NCI-H2171 treated with DMSO at 0.1 percent for 48 hours (cell line): ENCODE measurements at places on chromosomes 12 and 14.

DNA sequence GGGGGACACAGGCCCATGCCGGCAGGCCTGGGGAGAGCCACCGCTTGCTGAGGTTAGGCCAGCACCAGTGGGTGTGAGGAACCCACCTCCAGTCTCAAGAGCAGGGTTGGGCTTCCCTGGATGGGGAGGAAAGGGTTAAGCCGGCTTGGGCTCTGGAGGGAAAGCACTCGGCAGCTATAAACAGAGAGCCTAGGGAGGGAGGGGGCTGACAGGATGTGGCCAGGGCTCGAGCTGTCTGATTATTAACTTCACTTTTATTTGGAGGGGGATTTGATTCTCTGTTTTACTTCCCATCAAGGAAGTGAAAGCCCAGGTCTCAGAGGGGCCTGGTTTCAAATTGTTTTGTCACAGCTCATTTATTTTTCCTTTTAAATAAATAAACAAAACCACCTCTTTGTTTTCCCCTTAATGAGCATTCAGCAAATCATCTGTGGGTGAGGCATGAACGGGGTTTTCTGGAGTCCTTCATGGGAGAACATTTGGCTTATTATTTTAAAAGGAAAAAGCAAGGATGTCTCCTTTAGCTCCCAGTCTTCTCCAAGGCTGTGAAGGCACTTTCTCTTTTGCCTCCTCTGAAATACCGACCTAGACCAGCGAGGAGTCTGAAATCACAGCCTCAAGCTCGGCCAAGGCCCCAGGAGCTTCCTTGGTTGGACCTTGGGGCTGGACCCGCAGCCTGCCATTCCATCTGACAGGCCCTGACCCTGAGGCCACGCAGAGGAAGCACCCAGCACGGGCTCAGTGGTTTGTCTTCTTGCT is 21.9 kb upstream of the ZFP36L1 start:
- DNase-seq: no peak

DNA sequence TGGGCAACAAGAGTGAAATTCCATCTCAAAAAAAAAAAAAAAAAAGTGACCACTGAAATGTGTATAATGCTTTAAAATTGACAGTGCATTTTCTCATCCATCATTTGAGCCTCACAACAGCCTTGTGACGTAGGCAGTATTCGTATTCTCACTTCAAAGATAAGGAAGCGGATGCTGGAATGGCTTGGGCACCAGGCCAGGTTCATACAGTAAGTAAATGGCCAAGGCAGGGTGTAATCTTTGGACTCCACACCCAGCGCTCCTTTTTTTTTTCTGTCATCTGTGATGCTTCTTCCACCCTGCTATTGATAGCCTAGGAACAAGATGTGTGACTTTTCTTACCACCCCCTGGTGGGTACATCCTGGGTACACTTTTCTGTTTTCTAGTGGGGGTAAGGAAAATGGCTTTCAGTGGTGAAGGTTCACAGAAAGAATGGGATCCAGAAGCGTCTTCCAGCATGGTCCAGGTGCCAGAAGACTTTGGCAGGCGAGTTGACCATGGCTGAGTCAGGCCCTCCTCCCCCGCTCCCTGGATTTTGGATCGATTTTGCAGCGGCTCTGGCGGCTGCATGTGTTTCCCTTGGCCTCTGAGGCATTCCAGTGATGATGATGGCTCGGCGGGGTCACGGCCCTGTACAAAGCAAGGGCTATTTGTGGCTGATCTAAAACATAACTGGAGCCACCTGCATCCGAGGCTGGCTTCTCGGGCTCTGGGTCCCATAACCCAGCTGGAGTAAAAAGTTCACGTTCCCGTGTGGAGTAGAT is 110.6 kb downstream of the CACNA1C start:
- DNase-seq: no peak

- no peak for DNase-seq
Observed at GRCh38 chr14:39957987-39958386, 525.8 kb upstream of the FBXO33 start.

GRCh38 chr14:81234278-81234677 is 13.5 kb upstream of the GTF2A1 start:
- no peak for DNase-seq

DNA sequence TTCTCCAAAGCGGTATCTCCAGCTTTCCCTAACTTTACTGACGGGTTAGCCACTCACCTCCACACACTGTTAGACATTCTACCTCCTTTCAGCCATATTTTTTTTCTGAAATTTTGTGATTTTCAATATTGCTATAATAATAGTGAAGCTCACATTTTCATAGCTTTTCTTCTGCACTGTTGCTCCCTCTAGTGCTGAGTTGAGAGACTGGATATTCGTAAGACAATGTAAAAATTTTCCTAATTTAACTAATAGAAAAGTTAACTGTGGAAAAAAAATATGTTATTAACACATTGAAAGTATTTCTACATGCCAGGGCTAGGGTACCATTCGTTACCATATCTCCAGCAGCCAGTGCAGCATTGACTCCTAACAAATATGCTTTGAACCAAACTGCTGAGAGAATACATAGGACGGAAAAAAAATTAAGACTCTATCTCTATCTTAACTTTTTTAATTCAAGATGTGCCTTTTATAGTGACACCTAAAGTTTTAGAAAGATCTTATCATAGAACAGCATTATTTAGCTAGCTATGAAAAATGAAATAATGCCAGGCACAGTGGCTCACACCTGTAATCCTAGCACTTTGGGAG is 48.7 kb upstream of the ABCC9 start:
- peak; percentile 30 for DNase-seq
